Cardiac muscle cell (in vitro differentiated cells and primary cell): ENCODE measurements at places on chromosomes 7 and 10.

GRCh38 chr7:128827971-128828711 lies 2.1 kb upstream of the FLNC start:
- H3K4me3 ChIP-seq = peak overlapping the region; percentile 4
- peak; percentile 75 for DNase-seq
- H3K27me3 ChIP-seq = no peaks in the 10 kb centered on the region
- H3K36me3 ChIP-seq = no peaks in the 10 kb centered on the region
- peak overlapping the region; percentile 99 for H3K27ac ChIP-seq

DNA sequence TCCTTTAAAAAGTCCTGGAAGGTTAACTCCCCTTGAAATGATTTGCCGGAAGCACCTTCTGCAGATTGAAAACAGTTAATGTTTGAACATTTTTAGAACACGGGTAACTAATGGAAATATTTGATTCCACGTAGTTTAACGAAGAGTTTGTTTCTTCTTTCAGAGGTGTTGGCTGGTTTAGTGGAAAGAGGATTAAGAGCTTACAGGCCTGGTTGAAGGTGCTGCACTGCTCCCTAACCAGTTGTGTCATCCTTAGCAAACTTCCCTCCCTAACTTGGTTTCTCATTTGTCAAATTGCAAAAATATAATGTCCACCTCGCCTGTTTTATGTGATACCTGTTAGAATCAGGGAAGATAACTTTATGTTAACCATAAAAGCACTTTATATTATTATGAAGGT lies 243.0 kb upstream of the FZD8 start:
- no peaks in the 10 kb centered on the region for H3K36me3 ChIP-seq
- peaks cover 12% of the 10 kb centered on the region for H3K4me1 ChIP-seq
- DNase-seq = no peak
- H3K4me3 ChIP-seq = no peak overlapping the region
- H3K27ac ChIP-seq = peak overlapping the region; percentile 38
- H3K27me3 ChIP-seq = no peaks in the 10 kb centered on the region

- H3K4me3 ChIP-seq = peak within 1 kb of the TSS; percentile 54
- DNase-seq = peak; percentile 71
- H3K27ac ChIP-seq = no peak within 1 kb of the TSS
- H3K4me1 ChIP-seq = peaks cover 10% of the 10 kb centered on the region
- no peaks in the 10 kb centered on the region for H3K27me3 ChIP-seq
These were observed at the start of gene VSTM4 for GRCh38 chr10:49115015-49115795. Gene VSTM4 (minus strand): TSS chr10:49115522. CDS start chr10:49115485, 37 bp downstream.

DNA sequence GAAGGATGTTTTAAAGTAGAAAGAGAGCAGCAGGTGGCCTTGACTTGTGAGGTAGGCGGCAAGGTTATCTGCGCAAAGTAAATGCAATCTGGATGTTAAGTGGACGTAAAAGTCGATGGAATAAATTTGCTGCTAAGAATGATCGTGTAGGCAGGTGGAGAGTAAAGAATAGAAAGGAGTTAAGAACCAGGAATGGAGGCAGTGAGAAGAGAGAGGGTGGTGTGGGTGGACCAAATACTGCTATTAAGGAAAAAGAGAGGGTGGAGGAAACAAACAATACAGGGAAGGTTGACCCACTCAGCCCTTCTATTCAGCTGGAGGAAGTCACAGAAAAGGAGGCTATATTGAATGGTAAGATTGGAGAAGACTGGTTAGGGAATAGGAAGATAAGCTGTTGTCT lies 1.9 kb upstream of the CUL1 start:
- DNase-seq = no peak
- peaks cover 13% of the 10 kb centered on the region for H3K4me1 ChIP-seq
- H3K27ac ChIP-seq = no peak overlapping the region

- H3K27me3 ChIP-seq = peaks cover 13% of the 10 kb centered on the region
- H3K27ac ChIP-seq = no peak overlapping the region
- H3K4me3 ChIP-seq = no peak overlapping the region
- no peak for DNase-seq
- peaks cover 23% of the 10 kb centered on the region for H3K4me1 ChIP-seq
These were observed 135.3 kb downstream of the ARHGAP22 start for GRCh38 chr10:48469516-48470020.

GRCh38 chr7:108585843-108586242 lies 16.2 kb downstream of the DNAJB9 start:
- peaks cover 24% of the 10 kb centered on the region for H3K4me1 ChIP-seq
- H3K27me3 ChIP-seq = no peaks in the 10 kb centered on the region
- peak overlapping the region; percentile 68 for H3K27ac ChIP-seq
- H3K4me3 ChIP-seq = no peak overlapping the region
- DNase-seq = no peak
